ENCODE measurements at places on chromosomes 4 and X. TPM values are rescaled to one million over a fixed set of nuclear protein-coding genes. Genes with fewer than 3 reads are reported as not detected.

The PNMA3 gene
- 1.4 TPM for total RNA-seq

The BRS3 gene
- total RNA-seq: not detected

GRCh38 chr4:77104388-77104787, 28.6 kb upstream of the CCNI start:
- DNase-seq: no peak
- peaks cover 13% of the 10 kb centered on the region for H3K4me1 ChIP-seq
- peaks cover 2% of the 10 kb centered on the region for H3K27me3 ChIP-seq
- no peaks in the 10 kb centered on the region for H3K36me3 ChIP-seq
- no peak overlapping the region for H3K27ac ChIP-seq

The MAGEA3 gene
- total RNA-seq: not detected

The SHROOM2 gene
- 22.3 TPM for total RNA-seq

GRCh38 chrX:115449742-115450141, 111.2 kb upstream of the PLS3 start:
- no peak for DNase-seq
- no peak overlapping the region for H3K4me3 ChIP-seq
- H3K27ac ChIP-seq: no peak overlapping the region
- no peaks in the 10 kb centered on the region for H3K36me3 ChIP-seq
- H3K27me3 ChIP-seq: peaks cover 2% of the 10 kb centered on the region
- H3K4me1 ChIP-seq: peaks cover 2% of the 10 kb centered on the region

Measured in endothelial cell (in vitro differentiated cells).